ENCODE measurements at places on chromosomes 5 and 9. TPM values are rescaled to one million over a fixed set of nuclear protein-coding genes. Genes with fewer than 3 reads are reported as not detected.

Gene DND1
- 0.89 TPM for total RNA-seq

Gene STPG3
- not detected for total RNA-seq

Gene SLC34A1
- not detected for total RNA-seq

Gene LOX
- total RNA-seq = 6.2 TPM

GRCh38 chr5:1173485-1174070 is 27.8 kb upstream of the SLC6A19 start:
- no peak for DNase-seq

GRCh38 chr9:4574657-4575243 is 84.5 kb downstream of the SLC1A1 start:
- DNase-seq = no peak

- peak; percentile 76 for DNase-seq
These were observed 569 bp downstream of the HINT2 start for GRCh38 chr9:35814106-35814840.

- no peak for DNase-seq
These were observed 9.0 kb downstream of the KIAA1958 start for GRCh38 chr9:112495614-112496013.

GRCh38 chr5:169762338-169763095 is 125.4 kb downstream of the DOCK2 start:
- DNase-seq = no peak

GRCh38 chr9:86368871-86369521 is 14.8 kb upstream of the TUT7 start:
- no peak for DNase-seq

GRCh38 chr9:98369896-98370295 is 114.4 kb upstream of the TBC1D2 start:
- DNase-seq = no peak

- no peak for DNase-seq
These were observed 10.4 kb upstream of the TCF7 start for GRCh38 chr5:134103998-134104654.

- DNase-seq = no peak
These were observed 68.9 kb downstream of the MACROH2A1 start for GRCh38 chr5:135329913-135330797.

DNA sequence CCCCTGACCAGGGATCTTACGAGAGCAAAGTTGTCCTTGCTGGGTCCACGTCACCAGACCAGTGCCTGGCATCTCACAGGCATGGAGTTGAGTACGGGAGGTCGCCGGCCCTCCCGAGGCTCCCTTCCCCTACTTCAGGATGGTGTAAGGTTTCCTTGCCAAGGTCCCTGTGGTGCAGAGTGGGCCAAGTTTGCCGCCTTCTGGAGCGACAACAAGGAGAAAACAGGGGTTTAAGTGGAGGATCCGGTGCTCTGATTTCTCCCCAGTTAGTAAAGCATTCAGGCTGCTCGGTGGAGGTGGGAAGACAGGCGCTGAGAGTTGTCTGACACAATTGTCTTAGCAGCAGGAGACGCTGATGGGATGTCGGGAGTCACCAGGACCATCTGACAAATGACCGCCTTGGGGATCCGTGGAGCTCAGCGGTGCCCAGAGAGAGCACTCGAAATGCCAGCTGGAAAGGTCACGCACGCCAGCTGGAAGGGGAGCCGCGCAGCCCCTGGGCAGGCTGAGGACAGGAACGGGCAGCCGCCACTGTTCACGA is 37.3 kb downstream of the ADAMTS2 start:
- no peak for DNase-seq
